Skin of body (tissue), 3 donors: ENCODE measurements at places on chromosomes 4 and X. TPM values are rescaled to one million over a fixed set of nuclear protein-coding genes. Genes with fewer than 3 reads are reported as not detected.

DNA sequence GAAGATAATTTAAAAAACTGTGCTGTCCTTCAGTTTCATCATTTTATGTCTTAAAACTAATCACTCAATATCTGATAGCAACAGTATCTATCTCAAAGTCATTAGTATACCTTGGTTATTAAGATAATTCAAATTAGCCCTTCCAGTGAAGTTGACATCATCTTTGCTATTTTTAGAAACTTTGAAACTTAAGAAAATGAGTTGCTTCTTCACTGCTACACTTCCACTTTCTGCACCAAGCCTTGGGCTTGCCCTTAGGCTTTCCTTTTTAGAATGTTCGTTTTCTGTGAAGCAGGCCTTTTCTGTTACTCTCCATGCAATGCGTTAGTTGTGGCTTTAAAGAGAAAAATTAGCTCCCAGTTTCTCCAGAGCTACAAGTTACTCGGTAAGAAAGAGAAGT is 4.4 kb upstream of the VAMP7 start:
- DNase-seq = no peak

- no peak for DNase-seq
Measured at GRCh38 chr4:146059865-146060264, 115.7 kb upstream of the LSM6 start.

DNA sequence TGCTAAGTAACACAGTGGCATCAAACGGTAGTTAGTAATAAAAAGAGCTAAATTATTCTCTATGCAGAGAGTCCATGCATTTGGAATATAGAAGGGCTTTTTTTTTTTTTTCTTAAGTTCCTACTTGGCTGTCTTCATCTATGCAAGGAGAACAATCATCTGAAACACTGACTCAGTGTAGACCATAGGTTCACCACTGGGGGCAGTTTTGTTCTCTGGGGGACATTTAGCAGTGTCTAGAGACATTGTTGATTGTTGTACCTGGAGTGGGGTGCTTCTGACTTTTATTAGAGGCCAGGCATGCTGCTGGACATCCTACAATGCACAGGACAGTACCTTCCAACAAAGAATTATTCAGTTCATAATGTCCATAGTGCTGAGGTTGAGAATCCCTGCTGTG is 41.2 kb downstream of the TMA16 start:
- no peak for DNase-seq

DNA sequence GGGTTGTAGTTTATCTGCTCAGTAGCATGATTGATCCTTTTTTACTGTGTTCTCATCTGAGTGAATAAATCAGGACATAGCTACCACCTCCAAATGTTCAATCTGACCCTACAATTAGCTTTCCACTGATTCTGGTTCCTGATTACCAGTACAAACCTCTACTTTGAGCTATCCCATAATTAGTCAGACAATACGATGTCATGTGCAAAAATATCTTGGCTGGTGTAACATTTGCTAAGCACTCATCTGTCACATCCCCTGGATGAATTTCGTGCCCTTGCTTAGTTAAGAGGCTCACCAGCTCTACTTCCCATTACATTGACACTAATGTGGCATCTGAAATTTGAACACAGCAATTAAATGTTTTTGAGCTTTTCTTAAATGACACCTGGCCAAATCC is 1101.0 kb upstream of the PCDH7 start:
- no peak for DNase-seq

DNA sequence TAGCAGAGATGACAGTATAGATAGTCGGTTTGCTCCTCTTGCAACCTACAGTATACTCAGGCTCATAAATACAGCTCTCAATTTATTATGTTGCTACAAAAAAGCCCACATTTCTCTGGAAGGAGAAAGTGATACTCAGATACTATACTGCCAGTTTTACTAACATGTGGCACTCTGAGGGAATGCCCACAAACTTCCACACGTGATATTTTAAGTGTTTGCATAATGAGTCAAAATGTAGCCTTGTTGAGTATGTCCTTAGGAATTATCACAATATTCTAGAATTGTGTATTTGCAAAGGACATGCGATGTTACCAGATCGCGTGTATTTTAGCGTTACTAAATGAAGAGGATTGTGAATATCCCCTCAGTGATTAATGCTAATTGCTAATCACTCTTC is 929.1 kb downstream of the STIM2 start:
- DNase-seq = no peak

GRCh38 chr4:169098054-169098497 is 88.0 kb upstream of the CBR4 start:
- DNase-seq = no peak

DNA sequence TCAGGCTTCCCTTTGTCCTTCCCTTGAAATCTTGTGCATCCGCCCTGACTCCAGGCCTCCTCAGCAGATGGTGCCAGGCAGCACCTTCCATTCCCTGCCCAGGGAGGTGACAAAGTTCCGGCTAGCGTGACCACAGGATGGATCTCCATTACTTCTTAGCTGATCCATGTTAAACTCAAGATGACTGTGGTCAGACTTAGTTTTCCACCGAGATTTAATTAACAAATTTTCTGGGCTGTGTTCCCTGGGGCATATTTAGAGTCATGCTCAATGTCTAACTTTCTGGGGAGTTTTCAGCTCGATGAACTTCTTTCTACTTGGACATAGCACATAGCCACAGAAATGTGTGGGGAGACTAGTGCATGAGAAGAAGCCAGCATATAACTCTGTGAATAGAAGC is 215.1 kb upstream of the SFRP2 start:
- DNase-seq = no peak

- DNase-seq = no peak
Measured at GRCh38 chr4:167831855-167832254, 260.5 kb upstream of the ANXA10 start.

DNA sequence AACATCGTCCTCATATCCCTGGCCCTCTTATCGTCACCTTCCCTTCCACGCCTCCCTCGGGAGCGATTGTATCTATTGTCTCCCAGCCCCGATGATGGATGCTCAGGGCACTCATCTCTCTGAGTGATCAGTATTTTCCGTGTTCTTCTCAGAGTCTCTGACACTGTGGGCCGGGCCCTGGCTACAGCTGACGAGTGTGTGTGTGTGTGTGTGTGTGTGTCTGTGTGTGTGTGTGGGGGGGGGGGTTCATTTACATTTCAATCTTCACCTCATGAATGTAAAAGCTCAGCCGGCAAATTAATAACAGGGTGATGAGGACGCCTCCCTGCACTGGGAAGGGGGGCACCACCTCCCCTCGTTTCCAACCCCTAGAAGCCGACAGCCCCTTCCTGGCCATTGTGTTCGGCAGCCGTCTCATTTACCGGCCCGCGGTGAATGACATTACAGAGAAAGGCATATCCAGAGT is 159.5 kb downstream of the SHOX start:
- no peak for DNase-seq

DNA sequence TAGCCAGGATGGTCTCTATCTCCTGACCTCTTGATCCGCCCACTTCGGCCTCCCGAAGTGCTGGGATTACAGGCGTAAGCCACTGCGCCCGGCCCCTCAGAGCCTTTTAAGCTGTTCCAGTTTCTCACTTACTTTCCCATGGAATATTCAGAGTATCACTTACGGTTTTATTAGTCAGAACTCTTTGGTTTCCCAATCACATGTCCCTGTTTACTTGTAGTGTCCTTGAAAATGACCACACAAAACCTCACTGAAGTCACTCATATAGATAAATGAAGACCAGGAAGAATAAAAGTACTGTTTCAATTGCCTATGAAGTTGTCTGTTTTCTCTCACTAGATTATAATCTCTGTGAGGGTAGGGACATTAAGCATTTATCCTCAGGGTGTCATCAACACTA is 217.2 kb upstream of the HCCS start:
- DNase-seq = no peak

DNA sequence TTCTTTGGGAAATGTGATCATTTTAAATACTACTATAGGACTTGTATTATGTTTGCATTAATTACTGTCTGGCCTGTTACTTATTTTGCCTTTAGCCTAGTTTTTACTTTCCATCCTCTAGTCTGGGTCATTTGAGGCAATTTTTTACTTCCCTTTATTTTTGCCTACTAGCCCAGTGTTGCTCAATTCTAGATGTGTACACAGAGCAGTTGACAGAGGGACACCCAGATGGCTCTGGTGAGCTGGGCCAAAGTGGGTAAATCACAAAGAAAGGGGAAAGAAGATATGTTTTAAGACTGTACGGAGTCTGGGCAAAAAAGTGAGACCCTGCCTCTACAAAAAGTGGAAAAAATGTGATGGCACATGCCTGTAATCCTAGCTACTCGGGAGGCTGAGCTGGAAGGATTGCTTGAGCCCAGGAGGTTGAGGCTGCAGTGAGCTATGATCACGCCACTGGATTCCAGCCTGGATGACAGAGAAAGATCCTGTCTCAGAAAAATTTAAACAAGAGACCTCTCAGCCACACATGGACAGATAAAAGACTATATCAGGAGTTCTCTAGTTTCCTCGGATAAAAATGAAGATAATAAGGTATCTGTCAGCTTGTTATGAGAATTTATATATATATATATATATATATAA is 35.7 kb downstream of the APOO start:
- no peak for DNase-seq

DNA sequence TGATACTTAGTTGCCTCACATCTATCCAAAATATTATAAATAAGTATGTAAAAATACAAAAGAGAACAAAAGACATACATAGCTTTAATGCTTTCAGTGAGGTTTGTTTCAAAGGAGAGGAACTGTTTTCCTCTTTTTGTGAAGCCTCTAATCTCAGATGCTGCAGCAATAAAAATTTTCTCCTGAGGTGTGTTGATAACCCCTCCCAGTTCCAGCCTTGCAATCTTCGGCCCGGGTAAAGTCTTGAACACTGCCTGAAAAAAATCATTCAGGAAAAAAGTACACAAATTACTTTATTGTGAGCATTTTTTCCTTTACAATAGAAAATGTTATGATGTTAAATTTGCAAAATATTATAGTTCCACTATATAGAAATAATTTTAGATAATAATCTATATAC is 8.8 kb downstream of the BBS7 start:
- no peak for DNase-seq

GRCh38 chrX:23792861-23793553 is 10.0 kb downstream of the SAT1 start:
- DNase-seq = no peak

- DNase-seq = no peak
Measured at GRCh38 chr4:87975466-87975865, at the start of gene SPP1. Gene SPP1 (plus strand): TSS chr4:87975714. CDS start chr4:87976896, 1,182 bp downstream.

DNA sequence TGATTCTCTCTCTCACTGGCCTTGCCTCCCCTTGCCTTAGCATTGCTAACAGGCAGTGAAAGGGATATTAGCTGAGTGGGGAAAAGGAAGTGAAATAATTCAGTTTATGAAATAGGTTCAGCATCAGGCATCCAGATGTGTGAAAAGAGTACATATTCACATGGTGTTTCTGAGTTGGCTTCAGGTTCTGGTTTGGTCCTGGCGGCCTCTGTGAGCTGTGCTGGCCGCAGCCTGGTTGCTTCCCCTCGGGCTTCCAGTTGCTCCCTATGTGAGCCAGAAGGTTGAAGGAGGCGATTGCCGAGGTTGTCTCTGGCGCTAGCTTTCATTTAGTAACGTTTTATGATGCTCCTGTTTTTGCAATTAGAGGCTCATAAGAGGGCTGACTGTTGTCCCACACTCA is 99.1 kb upstream of the TLR2 start:
- DNase-seq = peak; percentile 59

- DNase-seq = no peak
Measured at GRCh38 chr4:94462572-94462971, 10.8 kb downstream of the PDLIM5 start.

- DNase-seq = no peak
Measured at GRCh38 chrX:1781766-1782165, 166.9 kb downstream of the ASMT start.

DNA sequence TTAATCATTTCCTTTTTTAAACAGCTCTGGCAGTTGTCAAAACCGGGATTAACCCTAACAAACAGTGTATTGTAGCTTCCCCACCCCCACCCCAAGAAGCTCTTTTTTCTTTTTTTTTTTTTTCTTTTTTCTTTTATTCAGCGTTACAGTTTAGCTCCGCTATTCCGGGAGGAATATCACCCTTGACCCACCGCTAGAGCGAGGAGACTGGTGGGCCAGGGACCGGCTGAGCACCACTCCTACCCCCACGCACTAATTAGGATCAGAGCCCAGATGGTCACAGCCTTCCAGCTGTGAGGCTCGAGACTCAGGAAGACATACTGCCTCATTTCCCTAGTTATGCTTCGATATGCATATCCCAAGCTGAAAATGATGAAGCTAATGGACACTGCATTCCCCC is 2.0 kb downstream of the PARM1 start:
- no peak for DNase-seq

DNA sequence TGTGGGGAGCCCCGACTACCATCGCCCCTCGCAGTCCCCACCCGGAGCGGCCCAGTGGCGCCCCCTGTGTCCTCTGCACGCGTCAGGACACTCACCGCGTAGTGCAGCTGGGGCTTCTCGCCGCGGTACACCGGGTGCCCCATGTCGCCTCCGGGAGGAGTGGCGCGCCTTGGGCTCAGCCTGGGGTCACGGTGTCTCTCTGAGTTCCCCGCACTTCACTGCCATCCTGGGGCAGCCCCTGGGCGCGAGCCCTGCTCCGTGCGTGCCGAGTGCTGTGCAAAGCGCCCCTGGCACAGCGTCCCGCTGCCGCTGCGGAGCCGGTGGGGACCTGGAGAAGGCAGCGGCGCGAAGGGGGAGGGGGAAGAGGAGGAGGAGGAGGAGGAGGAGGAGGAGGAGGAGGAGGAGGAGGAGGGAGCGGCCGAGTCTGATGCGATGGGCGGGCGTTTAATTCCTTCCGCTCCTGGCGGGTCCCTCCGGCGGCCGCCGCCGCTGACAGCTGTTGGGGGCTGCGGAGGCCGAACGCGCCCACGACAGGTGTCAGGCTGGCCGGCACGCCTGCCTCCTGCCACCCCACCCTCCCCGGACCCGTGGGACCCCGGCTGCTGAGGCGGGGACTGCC is 134.3 kb downstream of the AMELX start:
- no peak for DNase-seq

DNA sequence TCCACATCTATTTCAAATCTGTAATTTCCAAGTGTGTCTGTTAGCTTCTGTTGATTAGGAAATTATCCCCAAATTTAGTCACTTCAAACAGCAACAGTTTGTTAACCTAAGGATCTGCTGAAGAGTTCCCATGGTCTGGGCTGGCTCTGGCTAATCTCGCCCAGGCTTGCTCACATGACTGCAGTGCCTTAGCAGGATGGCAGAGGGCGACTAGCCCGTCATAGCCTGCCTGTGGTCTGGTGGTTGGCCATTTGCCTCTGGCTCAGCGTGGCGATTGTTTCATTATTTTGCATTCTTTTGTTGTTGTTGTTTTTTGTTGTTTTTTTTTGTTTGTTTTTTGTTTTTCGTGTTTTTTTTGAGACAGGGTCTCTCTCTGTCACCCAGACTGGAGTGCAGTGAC is 264.0 kb downstream of the TRIML1 start:
- DNase-seq = no peak

Gene CT45A1
- total RNA-seq = not detected

Gene TCEAL5
- 1.1 TPM for total RNA-seq

Gene GYPE
- total RNA-seq = 2.6 TPM

Gene EGFL6
- total RNA-seq = 21.2 TPM

Gene PNCK
- 0.99 TPM for total RNA-seq

Gene ALPK1
- total RNA-seq = 18.2 TPM

Gene PASD1
- total RNA-seq = not detected

Gene CDKL2
- total RNA-seq = 0.49 TPM

Gene UGT2B11
- total RNA-seq = not detected
